Astrocyte of the spinal cord (primary cell): ENCODE measurements at places on chromosomes 4 and X.

DNA sequence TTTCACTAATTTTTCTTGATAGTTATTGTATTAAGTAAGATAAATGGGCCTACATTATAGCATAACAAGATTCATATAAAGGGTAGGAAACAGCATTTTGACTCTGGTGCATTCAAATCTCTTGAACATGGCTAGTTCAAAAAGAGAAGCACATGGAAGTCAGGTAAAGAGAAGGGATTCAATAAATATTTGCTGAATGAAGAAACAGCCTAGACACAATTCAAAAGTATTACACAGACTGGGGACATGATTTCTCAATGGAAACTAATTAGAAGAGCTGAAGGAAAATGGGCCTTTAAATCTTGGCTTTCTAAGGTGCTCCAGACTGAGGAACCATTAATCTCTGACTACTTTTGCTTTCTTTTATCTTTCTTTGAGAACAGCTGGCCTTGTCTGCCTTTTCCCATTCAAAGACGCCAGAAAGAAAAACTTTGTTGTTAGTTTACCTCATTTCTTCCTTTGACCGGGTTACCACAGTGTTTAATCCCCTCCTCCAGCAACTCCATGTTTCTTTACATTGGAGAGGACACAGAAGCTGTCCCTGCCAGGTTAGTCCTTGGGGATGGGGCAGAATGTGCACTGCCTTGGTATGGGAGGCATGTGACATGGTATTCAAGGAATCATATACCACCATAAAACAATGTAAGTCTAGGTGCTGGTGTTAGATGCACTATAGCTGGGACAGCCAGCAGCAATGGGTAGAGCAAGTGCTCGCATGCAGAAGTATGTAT lies 264.2 kb downstream of the CAMK2D start:
- DNase-seq = no peak

- no peak for DNase-seq
Measured at GRCh38 chrX:63514569-63515080, 163.5 kb upstream of the SPIN4 start.

GRCh38 chr4:25786497-25787065 lies 76.2 kb downstream of the SEL1L3 start:
- peak; percentile 17 for DNase-seq

GRCh38 chr4:106062452-106062875 lies 167.2 kb downstream of the NPNT start:
- peak; percentile 86 for DNase-seq

DNA sequence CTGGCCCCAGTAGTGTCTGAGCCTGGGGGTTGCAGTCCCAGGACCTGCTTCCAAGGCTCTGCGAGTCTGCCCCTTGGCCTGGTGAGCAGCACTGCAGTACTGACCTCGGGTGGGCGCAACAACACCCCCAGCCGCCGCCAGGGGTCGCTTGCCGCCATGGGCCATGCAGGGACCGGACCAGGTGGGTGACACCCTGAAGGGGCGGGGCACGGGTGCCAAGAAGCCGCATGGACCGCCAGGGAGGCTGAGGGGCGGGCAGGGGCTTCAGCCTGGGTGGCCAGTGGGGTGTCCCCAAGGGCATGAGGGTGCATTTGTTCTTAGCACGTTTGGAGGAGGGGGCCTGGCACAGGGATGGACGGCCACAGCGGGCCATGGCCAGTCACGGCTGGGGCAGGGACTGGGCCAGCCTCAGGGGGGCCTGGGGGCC lies 25.0 kb downstream of the TACC3 start:
- peak; percentile 59 for DNase-seq

GRCh38 chr4:165288226-165288625 lies 39.2 kb upstream of the MSMO1 start:
- DNase-seq = peak; percentile 14

GRCh38 chr4:17094159-17094875 lies 195.9 kb upstream of the LDB2 start:
- DNase-seq = peak; percentile 13

- no peak for DNase-seq
Measured at GRCh38 chr4:5870701-5871100, 22.2 kb downstream of the CRMP1 start.

DNA sequence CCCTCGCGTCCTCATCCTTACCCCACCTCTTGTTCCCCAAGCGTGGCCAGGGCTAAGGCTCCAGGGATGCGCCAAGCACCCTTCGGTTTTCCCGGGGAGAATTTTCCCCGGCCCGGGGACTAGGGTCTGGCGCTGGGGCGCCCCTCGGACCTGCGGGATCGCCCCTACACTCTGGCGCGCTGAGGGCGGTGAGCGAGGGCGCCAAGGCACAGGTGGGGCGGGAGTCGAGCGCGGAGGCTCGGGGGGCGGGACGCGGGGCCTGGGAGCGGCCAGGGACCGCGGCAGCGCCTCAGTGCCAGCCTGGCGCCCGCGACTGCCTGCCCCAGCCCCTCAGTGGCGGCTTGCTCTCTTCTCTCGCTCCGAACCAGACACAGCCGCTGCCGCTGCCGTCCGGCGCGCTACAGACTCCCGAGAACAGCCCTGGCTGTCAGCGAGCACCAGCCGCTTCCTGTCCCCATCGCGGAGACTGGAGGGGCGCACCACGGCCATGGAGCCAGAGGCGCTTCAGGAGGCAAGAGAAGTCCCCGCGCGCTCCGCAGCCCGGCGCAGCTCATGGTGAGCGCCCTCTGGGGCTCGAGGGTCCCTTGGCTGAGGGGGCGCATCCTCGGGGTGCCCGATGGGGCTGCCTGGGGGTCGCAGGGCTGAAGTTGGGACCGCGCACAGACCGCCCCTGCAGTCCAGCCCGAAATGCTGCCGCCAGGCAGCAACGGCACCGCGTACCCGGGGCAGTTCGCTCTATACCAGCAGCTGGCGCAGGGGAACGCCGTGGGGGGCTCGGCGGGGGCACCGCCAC lies at the start of gene DRD5:
Gene DRD5, plus strand, starts transcription at position 292 of the 793 bp plus-strand sequence. Its CDS starts 396 bp downstream, at position 688.
- DNase-seq = no peak

DNA sequence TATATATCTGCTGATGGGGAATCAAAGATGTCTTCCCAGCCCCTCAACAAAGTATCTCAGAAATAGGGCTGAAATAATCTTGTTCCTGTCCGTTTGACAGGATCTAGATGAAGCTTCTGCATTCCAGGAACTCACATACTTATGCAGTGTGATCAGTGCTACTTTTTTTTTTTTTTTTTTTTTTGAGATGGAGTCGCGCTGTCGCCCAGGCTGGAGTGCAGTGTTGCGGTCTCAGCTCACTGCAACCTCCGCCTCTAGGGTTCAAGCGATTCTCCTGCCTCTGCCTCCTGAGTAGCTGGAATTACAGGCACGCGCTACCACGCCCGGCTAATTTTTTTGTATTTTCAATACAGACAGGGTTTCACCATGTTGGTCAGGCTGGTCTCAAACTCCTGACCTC lies 36.4 kb downstream of the DHX15 start:
- DNase-seq = no peak

DNA sequence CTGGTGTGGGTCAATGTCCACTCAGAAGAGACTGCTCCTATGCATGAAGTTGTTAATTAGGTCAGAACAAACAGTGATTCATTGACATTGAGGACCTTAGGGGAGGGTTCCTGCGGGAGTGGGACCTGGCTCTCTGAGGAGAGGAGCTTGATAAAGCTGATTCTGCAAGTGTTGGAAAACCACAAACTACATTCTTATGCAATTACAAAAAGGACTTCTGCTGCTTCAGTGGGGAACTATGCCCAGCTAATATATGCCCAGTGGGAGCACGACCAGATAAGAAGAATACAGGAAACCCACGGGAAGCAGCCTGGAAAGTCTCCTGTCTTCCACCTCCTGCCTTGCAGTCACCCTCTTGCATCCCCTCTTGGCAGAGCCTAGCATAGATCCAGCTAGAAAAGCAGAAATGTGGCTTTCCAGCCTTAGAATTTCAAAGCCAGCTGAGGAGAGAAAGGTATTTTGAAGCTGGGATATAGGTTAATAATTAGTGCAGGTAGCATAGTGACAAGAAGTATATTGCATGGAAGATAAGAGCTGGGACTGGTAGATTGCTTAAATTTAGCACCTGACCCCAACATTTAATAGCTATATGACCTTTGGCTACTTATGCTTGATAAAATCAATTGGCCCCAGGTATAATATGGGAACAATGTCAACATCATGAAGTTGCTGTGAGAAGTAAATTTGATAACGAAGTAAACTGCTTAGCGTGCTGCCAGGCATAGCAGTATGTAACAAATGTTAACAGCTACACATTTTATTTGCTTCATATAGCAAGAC lies 34.9 kb upstream of the UGT8 start:
- DNase-seq = peak; percentile 60

- DNase-seq = peak; percentile 27
Measured at GRCh38 chr4:155377276-155377675, 511 bp upstream of the MAP9 start.

DNA sequence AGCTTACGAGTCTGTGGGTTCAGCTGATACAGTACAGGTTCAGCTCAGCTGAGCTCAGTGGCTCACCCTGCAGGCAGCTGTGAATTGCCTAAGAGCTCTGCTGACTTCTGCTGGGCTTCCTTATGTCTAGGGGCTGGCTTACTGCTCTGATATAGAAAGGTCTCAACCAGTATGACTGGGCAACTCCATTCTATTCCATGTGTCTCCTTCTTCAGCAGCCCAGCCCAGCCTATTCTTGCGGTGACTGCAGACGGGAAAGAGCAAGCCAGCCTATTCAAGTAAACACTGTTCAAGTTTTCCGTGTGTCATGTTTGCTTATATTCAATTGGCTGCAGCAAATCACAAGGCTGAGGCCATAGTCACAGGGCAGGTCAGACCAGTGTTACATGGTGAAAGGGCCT lies 615.4 kb upstream of the ZFP42 start:
- DNase-seq = no peak

- no peak for DNase-seq
Measured at GRCh38 chr4:40241941-40242340, 45.1 kb downstream of the RHOH start.

DNA sequence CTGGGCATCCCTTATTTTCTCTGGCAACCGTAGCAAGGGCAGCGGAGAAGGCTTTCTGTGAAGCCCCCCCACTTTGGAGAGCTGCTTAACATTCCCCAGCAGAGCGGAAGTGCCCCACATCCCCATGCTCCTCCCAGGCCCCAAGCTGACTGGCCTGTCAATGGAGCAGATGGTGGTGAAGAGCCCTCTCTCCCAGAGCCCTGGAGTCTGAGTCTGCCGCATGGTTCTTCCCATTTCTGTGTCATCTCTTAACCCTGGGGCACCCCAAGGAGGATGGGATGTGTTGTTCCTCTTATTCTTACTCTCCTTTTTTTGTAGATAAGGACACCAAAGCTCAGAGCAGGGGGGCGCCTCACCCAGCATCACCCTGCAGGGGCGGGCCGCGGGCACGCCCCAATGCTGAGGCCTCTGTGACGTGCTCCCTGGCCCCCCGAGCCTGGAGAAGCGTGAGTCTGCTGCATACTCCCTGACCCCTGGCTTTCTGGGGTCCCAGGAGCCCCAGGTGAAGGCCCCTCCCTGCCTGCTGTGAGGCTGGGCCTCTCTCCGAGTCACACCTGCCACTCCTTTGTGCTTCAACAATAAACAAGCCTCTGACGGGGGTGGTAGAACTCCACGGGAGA lies 35.9 kb downstream of the ADRA2C start:
- DNase-seq = no peak

- DNase-seq = no peak
Measured at GRCh38 chr4:138032222-138032621, 209.9 kb downstream of the SLC7A11 start.

- no peak for DNase-seq
Measured at GRCh38 chrX:40151211-40152172, 53.7 kb upstream of the BCOR start.

- no peak for DNase-seq
Measured at GRCh38 chr4:185896817-185897488, 85.0 kb upstream of the SORBS2 start.

- no peak for DNase-seq
Measured at GRCh38 chr4:152304220-152304619, 231.7 kb downstream of the FBXW7 start.

DNA sequence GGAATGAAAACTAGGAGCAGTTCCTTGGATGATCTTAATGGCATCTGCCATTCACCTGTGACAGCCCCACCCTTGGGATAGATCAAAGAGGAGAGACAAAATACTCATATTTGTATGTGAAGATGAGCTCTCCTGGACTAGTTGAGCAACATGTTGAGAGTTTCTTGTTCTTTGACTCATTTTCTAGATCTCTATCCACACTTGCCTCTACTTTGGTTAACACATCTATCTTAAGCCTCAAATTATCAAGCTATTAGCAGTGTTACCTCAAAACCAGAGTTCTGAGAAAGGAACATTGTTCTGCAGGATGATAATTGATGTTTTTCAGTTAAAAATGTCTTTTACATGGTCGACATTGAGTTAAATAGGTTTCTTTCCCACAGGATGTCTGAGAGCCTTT lies 94.2 kb upstream of the TEX13D start:
- DNase-seq = no peak

- no peak for DNase-seq
Measured at GRCh38 chr4:2932951-2933565, 30.1 kb downstream of the NOP14 start.

GRCh38 chrX:153799326-153799725 lies 4.9 kb downstream of the SSR4 start:
- DNase-seq = no peak

- no peak for DNase-seq
Measured at GRCh38 chr4:185344743-185345538, 50.8 kb downstream of the LRP2BP start.

DNA sequence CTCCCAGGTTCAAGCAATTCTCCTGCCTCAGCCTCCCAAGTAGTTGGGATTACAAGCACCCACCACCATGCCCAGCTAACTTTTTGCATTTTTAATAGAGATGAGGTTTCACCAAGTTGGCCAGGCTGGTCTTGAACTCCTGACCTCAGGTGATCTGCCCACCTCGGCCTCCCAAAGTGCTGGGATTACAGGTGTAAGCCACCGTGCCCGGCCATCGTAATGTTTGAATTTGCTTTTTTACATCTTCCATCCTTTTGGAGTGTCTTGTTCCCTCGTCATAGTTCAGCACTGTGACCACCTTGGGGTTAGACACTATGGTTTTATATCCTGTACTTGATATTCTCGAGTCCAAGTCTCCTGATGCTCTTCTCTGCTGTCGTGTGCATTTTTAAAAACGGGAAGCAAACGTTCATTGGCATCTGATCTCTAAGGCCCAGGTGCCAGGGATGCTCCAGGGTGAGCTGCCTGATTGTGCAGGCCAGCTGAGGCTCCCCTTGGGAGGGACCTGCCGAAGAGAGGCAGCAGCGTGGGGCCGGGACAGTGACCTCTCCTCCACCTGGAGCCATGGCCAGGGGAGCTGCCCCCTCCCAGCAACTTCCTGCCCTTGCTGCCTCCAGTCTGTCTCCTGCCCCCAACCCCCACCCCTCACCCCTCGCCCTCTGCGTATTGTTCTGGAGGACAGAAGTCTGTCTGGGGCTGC lies 16.7 kb downstream of the DGKQ start:
- no peak for DNase-seq

DNA sequence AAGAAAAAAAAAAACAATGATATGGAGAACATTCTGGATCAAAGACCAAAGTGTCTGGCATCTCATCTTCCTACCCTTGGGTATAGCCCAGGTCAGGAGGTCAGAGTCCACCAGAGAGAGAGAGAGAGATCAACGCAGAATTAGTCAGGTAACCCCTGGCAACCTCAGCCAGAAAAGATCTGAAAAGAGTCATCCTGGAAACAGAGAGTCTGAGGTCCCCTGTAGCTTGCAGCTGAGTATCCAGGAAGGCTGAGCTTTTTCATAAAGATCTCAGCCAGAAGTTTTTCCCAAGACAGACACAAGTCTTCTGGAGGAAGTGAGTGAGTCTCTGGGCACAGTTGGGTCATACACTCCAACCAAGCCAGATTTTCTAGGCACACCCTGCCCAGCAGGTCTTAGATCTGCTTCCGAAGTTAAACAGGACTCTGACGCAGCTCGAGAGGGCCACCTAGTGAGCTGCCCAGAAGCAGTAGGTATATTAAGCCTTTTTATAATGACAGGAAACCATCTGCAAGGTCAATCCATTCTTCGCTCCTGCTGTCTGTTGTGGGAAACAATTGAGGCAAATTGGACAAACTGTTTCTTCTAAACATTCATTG lies 35.7 kb downstream of the ACE2 start:
- peak; percentile 55 for DNase-seq
